ENCODE measurements at places on chromosomes 11 and 22. TPM values are rescaled to one million over a fixed set of nuclear protein-coding genes. Genes with fewer than 3 reads are reported as not detected.

The SCN4B gene
- not detected for total RNA-seq

DNA sequence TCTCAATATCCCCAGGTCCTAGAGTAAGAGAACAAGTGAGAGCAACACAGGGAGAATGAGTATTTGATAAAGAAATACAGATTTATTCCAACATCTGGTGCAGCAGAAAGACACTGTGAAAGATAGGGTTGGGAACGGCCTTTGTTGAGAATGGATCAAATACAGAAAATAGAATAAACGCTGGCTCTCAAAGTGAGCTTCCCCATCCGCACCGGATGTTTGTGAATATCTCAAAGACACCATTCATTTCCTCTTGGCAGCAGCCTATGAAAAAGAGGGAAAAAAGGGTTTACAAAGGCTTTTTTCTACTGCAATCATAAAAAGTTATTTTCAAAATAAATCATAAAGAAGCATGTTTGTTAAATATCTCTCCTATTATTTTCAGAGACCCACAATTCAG lies 279.3 kb downstream of the CASP12 start:
- H3K27me3 ChIP-seq = peaks cover 5% of the 10 kb centered on the region
- no peaks in the 10 kb centered on the region for H3K36me3 ChIP-seq
- no peak overlapping the region for H3K27ac ChIP-seq
- H3K4me3 ChIP-seq = no peak overlapping the region
- H3K4me1 ChIP-seq = peaks cover 13% of the 10 kb centered on the region

- H3K4me1 ChIP-seq = no peaks in the 10 kb centered on the region
- H3K27me3 ChIP-seq = peaks cover 45% of the 10 kb centered on the region
- no peak for DNase-seq
- H3K27ac ChIP-seq = no peak overlapping the region
- H3K36me3 ChIP-seq = no peaks in the 10 kb centered on the region
Measured at GRCh38 chr11:75239531-75240290, 863 bp upstream of the TPBGL start.

- peak overlapping the region; percentile 91 for H3K27ac ChIP-seq
- peaks cover 2% of the 10 kb centered on the region for H3K27me3 ChIP-seq
Measured at GRCh38 chr11:17352950-17353820, 1.6 kb downstream of the NCR3LG1 start.

DNA sequence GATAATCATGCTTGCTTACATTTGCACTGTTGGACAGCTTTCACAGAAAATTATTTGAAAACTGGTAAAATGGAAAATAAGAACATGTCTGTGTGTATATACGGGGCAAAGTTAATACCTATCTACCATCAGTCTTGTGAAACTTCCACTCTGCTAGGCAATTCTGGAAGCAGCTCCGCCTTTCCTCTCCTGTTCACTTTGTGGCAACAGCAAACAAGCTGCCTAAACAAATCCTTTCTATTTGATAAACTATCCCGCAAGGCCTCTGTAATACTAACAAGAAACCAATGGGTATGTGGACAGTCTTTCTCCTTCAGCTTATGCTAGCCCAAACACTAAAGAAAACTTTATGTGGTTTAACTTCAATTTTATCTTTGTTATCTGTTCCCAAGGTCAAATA lies 39.2 kb upstream of the RAPSN start:
- H3K4me3 ChIP-seq = no peak overlapping the region
- no peaks in the 10 kb centered on the region for H3K27me3 ChIP-seq
- H3K4me1 ChIP-seq = peaks cover 16% of the 10 kb centered on the region
- H3K36me3 ChIP-seq = peaks cover 44% of the 10 kb centered on the region
- no peak overlapping the region for H3K27ac ChIP-seq

DNA sequence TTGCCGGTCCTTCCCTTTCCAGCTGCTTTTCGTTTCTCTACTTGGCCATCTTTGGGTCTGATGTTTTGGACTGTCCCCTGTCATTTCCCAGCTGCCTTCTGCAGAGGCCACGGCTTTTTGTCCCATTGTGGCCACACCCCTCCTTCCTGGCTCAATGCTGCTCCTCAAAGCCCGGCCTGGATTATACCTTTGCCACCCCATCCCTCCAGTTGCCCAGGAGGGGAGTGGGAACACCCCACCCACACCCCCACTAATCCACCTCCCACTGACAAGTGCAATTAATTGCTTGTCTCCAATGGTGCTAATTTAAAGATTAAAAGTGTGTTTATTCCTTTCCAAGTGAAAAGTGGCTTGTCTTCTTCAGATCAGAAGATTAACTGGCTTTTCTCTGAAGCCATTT lies 34.2 kb upstream of the CSNK2A3 start:
- H3K27ac ChIP-seq = no peak overlapping the region
- peaks cover 62% of the 10 kb centered on the region for H3K4me1 ChIP-seq
- no peak for DNase-seq
- peaks cover 3% of the 10 kb centered on the region for H3K36me3 ChIP-seq

The AQP11 gene
- 1.8 TPM for total RNA-seq

- no peak for DNase-seq
- H3K4me3 ChIP-seq = no peak overlapping the region
- H3K27ac ChIP-seq = no peak overlapping the region
- peaks cover 49% of the 10 kb centered on the region for H3K27me3 ChIP-seq
Measured at GRCh38 chr11:2134022-2135010, 4.9 kb downstream of the IGF2 start.

- no peak overlapping the region for H3K27ac ChIP-seq
- no peak overlapping the region for H3K4me3 ChIP-seq
- H3K36me3 ChIP-seq = peaks cover 10% of the 10 kb centered on the region
- no peaks in the 10 kb centered on the region for H3K27me3 ChIP-seq
- H3K4me1 ChIP-seq = no peaks in the 10 kb centered on the region
Measured at GRCh38 chr11:107359701-107360100, 97.9 kb downstream of the CWF19L2 start.

The DBX1 gene
- total RNA-seq = not detected

GRCh38 chr11:63488789-63489188 lies 2.2 kb downstream of the PLAAT5 start:
- peaks cover 5% of the 10 kb centered on the region for H3K4me1 ChIP-seq
- no peak for DNase-seq
- no peak overlapping the region for H3K4me3 ChIP-seq
- H3K27ac ChIP-seq = no peak overlapping the region
- no peaks in the 10 kb centered on the region for H3K36me3 ChIP-seq

- H3K27me3 ChIP-seq = peaks cover 48% of the 10 kb centered on the region
- no peak overlapping the region for H3K27ac ChIP-seq
- peaks cover 9% of the 10 kb centered on the region for H3K4me1 ChIP-seq
- DNase-seq = no peak
- no peak overlapping the region for H3K4me3 ChIP-seq
Measured at GRCh38 chr11:69704508-69705253, 859 bp upstream of the FGF19 start.

- peak; percentile 34 for DNase-seq
- peaks cover 5% of the 10 kb centered on the region for H3K27me3 ChIP-seq
- peaks cover 30% of the 10 kb centered on the region for H3K4me1 ChIP-seq
- peaks cover 4% of the 10 kb centered on the region for H3K36me3 ChIP-seq
Measured at GRCh38 chr11:47869544-47870393, 21.6 kb upstream of the NUP160 start.

- peaks cover 23% of the 10 kb centered on the region for H3K27me3 ChIP-seq
- peaks cover 7% of the 10 kb centered on the region for H3K36me3 ChIP-seq
- H3K4me1 ChIP-seq = peaks cover 5% of the 10 kb centered on the region
- no peak overlapping the region for H3K4me3 ChIP-seq
- no peak for DNase-seq
- H3K27ac ChIP-seq = no peak overlapping the region
Measured at GRCh38 chr22:43370036-43370435, 26.9 kb upstream of the SCUBE1 start.

- DNase-seq = no peak
- peaks cover 12% of the 10 kb centered on the region for H3K27me3 ChIP-seq
- H3K36me3 ChIP-seq = peaks cover 9% of the 10 kb centered on the region
Measured at GRCh38 chr22:20436307-20436767, 1.3 kb downstream of the SCARF2 start.
